Activated naive CD4-positive, alpha-beta T cell (primary cell): ENCODE measurements at places on chromosomes 1 and 21.

DNA sequence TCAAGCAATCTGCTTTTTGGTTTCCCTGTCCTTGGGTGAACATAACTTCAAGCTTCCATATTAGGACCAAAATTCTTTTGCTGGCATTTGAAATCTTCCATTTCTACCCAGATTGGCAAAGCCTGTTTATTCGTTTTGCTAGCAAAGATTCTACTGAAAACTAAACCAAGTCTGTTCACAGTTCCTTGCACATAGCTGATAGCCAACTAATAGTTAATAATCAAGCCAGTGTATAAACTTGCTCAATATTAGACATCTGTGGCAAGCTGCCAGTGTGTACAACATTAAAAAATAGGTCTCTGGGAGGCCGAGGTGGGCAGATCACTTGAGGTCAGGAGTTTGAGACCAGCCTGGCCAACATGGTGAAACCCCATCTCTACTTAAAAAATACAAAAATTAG is 6.3 kb downstream of the APP start:
- no peak for DNase-seq

DNA sequence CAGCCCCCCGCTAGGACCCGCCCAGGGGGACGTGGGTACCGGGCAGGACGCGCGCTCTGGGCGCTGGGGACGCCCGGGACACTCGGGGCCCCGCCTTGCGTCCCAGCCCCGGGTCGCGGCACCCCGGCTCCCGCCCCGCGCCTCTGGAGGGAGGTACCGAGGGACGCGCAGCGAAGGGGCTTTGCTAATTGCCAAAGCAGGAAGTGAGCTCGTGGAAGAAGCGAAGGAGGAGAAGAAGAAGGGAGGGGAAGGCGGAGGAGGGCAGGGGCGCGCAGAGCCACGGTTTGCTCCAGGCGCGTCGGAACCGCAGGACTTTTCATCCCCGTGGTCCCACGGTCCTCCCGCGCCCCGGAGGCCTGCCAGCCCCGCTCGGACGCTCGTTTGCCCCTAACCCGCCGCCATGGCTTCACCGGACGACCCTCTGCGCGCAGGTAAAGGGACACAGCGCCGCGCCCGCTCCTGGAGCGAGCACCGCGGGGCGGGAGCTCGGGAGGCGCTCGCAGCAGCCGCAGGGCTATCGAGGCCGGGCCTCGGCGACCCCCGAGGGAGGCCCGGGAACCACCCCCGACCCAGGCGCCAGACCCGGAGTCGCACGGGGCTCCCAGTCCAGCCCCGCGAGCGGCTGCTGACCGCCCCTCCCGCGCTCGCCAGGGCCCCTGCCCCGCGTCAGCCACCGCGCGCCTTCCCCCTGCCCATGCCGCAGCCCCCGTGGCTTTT is 1.3 kb downstream of the EDARADD start:
- DNase-seq, result no peak

GRCh38 chr1:6414443-6414844 is 5.3 kb downstream of the HES2 start:
- DNase-seq, result peak; percentile 16

DNA sequence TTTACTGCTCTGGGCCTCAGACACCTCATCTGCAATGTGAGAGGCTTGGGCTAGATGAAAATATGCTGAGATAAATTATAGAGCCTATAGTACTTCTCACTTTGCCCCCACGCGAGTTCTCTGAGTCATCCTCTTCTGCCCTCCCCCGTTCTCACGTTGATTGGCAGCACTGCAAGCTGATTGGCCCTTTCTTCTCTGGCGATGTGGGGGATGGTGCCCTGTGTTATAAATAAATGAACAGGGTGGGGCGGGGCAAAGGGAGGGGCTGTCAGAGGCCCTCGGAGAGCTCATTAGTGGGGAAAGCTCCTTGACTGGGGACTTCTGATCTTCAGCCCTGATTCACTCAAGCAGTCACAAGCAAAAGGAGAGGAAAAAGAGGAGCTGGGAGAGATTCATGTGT is 64.3 kb upstream of the ZC3H12A start:
- no peak for DNase-seq

DNA sequence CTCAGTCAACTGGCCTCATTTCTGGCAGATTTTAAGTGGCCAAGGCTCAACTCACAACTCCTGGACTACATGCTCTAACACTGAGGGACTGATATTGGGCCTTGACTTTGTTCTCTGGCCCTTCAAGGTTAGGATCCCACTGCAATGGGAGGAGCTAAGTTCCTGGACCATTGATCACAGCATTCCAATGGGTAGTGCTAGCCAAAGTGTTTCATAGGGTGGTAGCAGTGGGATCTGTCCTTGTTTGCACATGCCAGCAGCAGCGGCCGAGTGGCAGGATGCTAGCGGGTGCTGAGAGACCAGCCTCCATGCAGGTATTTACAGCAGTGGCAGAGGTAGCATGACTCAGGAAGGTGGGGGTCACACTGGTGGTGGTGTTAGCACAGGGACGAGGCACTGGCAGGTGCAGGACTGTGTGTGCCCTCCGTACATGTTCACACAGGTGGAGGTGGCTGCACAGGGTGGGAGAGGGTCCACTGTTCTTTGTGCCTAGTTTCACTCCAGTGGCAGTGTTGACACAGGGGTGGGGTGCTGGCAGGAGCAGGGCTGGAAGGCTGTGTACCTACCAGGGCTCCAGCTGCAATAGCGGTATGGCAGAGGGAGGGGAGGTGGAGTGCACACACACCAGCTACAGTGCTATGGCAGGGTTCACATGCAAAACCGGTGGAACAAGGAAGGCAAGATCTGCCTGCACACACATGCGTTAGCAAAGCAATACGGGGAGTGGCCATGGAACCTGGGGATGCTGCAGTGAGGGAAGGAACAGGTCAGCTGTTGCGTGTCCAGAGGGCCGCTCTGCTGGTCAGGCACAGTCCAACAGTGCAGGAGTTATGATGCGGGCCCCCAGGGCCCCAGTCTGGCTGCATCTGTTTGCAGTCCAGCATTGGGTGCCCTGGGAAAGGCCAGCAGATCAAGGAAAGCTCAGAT is 51.7 kb downstream of the COL24A1 start:
- DNase-seq, result no peak

DNA sequence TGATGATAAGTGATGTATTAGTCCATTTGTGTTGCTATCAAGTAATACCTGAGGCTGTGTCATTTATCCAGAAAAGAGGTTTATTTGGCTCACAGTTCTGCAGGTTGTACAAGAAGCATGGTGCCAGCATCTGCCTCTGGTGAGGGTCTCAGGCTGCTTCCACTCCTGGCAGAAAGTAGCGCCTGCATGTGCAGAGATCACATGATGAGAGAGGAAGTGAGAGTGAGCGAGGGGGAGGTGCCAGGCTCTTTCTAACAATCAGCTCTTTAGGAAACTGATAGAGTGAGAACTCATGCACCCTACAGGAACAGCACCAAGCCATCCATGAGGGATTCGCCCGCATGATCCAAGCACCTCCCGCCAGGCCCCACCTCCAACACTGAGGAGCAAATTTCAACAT is 2.2 kb upstream of the FHAD1 start:
- DNase-seq, result no peak

- no peak for DNase-seq
These were observed 126.8 kb upstream of the ZNF644 start for GRCh38 chr1:91148641-91149069.

DNA sequence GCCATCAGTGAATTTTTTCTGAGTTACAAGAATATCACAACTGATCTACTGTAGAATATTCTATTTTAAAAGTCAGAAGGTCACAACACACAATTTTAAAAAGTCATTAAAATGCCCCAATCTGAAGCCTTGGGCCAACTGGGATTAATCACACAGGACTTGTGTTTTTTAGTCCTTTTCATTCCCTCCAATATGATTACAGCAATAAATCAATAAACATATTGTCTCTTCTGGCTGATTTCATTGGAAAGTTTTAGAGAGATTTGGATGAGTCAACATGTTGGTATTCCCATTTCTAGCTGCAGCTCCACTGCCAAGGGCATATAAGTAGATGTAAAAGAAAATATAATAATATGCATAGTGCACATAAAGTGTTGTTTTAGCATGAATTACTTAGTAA is 85.8 kb downstream of the NIBAN1 start:
- no peak for DNase-seq

GRCh38 chr1:93738926-93739325 is 57.3 kb upstream of the BCAR3 start:
- DNase-seq, result no peak

GRCh38 chr21:41684381-41685245 is 82.2 kb downstream of the RIPK4 start:
- no peak for DNase-seq

DNA sequence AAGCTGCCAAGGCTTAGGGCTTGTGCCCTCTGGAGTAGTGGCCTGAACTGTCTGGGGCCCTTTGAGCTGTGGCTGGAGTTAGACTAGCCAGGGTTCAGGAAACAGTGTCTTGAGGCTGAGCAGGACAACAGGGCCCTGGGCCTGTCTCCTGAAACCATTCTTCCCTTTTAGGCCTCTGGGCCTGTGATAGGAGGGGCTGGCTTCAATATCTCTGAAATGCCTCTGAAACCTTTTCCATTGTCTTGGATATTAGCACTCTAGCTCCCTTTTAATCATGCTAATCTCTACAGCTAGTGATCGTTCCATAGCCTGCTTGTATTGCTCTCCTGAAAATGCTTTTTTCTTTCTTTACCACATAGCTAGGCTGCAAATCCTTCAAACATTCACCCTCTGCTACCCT is 135.3 kb downstream of the ADGRL4 start:
- no peak for DNase-seq

GRCh38 chr1:29630756-29631155 is 394.4 kb downstream of the PTPRU start:
- no peak for DNase-seq

GRCh38 chr21:21210552-21210951 is 212.3 kb downstream of the NCAM2 start:
- no peak for DNase-seq

DNA sequence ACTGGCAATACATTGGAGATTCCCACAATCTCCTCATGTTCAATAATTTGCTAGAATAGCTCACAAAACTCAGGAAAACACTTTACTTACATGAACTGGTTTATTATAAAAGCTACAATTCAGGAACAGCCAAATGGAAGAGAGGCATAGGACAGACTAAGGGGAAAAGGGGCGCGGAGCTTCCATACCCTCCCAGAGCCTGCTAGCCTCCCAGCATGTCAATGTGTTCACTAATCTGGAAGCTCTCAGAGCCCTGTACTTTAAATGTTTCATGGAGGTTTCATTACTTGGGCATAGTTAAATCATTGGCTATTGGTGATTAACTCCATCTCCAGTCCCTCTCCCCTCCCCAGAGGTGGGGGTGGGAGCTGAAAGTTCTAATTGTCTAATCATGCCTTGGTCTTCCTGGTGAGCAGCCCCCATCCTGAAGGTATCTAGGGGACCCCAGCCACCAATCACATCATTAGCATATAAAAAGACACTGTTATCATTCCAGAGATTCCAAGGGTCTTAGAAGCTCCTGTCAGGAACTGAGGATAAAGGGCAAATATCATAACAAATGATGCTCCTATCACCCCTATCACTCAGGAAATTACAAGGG is 10.9 kb upstream of the DMRTB1 start:
- DNase-seq, result no peak

DNA sequence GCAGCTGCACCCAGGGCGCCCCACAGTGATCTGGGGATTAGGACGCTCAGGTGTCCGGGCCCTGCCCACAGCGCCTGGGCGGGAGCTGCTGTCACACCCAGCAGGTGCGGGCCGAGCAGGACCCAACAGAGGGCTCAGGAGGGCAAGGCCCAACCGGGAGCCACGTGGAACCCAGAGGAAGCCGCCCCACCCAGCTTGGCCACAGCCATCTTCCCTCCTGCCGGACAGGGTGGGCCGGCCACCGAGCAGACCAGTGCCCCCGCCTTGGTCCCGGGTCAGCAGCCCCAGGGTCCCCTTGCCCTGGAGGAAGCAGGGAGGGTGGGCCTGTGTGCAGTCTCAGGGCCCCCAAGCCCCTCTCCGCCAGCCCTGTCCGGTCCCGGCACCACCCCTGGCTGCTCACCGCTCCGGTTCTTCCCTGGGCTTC is 6.3 kb upstream of the TTLL10 start:
- DNase-seq, result no peak

- no peak for DNase-seq
These were observed at the start of gene DMBX1 for GRCh38 chr1:46489638-46490405. DMBX1 (plus strand) TSS chr1:46489836; CDS start chr1:46507011, 17,175 bp downstream.

- no peak for DNase-seq
These were observed 62.5 kb upstream of the SIM2 start for GRCh38 chr21:36636439-36636838.

DNA sequence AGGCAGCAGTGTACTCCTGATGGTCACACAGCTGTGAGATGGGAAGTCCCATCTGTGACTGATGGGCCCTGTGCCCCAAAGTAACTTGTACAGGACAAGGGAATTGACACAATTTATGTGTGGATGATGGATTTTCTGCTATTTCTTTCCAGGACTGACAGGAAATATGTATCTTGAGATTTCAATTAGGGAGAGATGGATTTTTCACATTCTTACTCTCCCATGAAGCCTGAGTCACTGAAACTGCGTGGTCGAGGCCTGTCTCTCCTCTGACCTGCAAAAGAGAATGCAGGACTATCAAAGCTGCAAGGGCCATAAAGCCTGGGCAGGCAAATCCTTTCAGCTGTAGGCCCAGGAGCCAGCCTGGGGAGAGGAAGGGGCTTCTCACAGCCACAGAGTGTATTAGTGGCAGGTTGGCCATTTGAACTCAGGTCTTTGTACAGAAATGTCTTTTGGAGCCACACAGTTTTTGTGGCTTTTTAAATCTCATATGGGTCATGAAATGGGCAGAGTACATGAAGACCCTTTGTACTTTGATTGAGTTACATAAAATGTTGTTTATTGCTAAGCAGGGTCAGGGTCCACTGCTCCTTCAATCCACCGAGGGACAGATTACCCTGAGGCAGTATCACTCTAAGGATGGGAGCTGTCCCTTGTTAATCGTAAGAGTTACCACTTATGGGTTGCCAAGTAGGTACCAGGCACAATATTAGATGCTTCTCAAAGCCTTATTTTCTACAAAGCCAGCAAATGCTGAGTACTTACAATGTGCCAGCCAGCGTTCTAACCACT is 14.8 kb downstream of the ALX3 start:
- no peak for DNase-seq

DNA sequence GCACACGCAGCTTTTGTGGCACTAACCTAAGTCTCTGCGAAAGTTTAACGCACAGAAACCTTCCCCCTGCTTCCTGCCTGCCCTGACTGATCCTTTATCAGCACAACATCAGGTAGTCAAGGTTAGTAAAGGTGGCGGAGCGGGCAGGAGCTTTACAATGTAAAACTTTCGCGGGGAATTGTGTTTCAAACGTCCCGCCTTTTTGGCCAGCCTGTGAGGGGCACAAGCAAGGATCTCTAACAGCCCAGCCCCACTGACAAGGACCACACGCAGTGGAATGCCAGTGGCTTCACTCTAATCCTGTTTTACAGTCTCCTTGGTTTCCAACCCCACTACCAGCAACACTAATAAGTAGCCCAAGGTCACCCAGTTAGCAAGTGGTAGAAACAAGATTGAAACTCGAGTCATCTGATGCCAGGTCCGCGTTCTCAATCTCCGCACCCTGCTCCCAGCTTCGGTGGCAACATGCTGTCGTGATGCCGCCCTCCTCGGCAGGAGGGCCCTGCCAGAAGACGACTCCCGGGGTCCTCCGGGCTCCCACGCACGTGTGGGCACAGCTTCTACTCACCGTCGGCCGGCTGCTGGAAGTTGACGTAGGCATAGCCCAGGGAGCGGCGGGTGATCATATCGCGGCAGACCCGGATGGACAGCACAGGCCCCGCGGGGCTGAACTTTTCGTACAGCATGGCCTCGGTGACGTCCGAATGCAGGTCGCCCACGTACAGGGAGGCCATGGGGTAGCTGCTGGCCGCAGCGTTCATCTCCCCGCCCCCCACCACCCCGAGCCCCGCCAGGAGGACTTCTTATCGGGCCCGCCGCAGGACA is 1.2 kb downstream of the PABPC4 start:
- DNase-seq, result peak; percentile 26
